ENCODE measurements at places on chromosomes 5 and 9.
A peak's percentile ranks its signal among the peaks of the same experiment; 100 is the strongest.

DNA sequence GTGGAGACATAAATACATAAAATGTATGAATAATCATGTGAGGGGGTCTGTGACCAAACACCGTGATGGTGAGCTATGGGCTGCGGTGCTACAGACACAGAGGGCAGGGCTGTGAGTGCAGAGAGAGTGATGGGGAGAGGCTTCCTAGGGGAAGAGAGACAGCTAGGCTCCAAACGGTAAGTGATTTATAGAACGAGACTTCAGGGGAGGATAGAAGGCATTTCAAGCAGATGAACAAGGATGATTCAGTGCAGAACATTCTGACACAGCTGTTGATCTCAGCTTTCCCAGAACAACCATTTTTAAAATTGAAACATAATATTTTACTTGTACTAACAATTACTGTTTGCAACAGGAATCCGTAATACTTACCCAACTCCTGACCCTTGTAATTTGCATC is 100.7 kb downstream of the GAS1 start:
- DNase-seq = no peak

GRCh38 chr9:17843236-17843635 is 264.4 kb downstream of the SH3GL2 start:
- no peak for DNase-seq

DNA sequence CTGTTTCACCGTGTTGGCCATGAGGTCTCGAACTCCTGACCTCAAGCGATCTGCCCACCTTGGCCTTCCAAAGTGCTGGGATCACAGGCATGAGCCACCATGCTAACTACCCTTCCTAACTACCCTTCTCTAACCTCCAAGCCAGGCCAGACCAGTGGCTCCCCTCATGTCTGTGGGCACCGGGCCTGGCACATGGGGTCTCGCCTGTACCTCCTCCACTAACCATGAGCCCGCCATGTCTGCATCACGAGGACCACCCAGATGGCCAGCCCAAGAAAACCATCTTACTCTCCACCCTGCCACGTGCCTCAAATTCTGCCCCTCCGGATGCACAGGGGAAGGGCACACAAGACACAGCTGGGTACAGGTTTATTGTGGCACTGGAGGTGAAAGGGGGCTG is 9.6 kb upstream of the DBN1 start:
- DNase-seq = no peak

GRCh38 chr9:16180546-16180945 is 627.7 kb downstream of the CCDC171 start:
- DNase-seq = no peak

DNA sequence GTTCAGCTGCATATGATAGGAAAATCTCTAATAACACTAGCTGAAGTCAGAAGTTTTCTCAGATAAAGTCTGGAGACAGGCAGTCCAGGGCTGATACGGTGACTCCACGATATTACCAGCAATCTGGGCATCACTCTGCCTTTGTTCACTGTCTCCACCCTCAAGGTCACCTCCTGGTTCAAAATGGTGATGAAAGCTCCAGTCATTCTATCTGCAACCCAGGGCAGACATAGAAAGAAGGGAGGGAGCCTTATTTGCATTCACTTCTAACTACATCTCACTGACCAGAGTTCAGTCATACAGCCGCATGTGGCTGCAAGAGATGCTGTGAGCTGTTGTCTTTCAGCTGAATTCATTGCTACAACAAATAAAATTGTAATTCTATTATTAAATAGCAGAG is 22.4 kb upstream of the GPR151 start:
- no peak for DNase-seq

GRCh38 chr5:107263387-107264018 is 407.2 kb downstream of the EFNA5 start:
- no peak for DNase-seq

GRCh38 chr9:22010866-22011625 is 1.9 kb upstream of the CDKN2B start:
- no peak for DNase-seq

DNA sequence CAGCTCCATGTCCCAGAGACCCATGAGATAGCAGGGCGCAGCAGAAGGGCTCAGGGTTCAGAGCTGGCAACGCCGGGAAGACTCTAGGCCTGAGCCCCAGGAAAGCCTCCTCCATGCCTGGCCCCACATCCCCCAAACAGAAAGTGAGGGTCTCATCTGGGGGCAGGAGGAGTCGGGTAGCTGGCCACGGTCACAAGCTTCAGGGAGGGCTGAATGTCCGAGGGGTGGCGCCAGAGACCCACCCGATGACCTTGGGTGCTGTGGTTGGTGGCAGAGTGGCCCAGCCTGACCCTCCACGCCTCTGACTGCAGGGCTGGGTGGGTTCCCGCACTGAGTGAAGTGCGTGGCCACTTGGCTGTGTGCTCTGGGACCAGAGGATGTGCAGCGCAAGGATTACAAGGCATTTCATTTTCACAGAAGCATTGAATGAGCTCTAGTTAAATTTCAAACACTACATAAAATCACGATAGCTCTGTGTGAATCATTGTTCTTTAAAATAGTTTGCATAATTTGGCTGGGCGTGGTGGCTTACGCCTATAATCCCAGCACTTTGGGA is 3.0 kb downstream of the C8G start:
- peak; percentile 30 for DNase-seq

- DNase-seq = no peak
Measured at GRCh38 chr5:118990582-118990981, 2.2 kb upstream of the DTWD2 start.

DNA sequence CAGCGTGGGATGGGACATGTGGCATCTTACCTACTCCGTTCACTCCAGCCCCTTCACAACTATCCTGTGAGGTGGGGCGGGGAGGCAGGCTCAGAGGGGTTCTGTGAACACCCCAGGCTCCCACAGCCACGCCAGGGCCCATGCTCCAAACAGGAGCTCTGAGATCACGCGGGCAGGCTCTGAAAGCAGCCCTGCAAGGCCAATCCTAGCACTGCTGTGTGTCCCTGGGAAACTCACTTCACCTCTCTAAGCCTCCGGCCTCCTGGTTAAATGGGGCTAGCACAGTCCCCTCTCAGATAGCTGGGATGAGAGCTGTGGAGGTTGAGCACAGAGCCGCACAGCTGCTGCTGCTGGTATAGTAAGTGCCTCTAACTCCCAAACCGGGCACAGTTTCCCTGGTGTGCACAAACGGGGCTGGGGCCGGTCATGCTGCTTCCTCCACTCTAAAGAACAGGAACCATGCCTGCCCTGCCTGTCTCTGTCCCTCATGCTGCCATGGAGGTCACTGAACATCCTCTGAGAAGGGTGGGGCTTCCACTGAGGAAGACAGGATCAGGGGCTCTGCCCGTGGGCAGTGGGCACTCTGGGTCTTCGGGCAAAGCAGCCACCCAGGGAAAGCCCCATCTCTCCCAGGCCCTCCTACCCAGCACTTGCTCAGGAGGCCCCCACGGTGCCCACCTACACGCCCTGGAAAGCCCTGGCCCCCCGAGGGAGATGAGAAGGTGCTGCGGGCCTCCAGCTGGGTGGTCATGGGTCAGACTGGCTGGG is 13.0 kb upstream of the ASS1 start:
- DNase-seq = no peak

DNA sequence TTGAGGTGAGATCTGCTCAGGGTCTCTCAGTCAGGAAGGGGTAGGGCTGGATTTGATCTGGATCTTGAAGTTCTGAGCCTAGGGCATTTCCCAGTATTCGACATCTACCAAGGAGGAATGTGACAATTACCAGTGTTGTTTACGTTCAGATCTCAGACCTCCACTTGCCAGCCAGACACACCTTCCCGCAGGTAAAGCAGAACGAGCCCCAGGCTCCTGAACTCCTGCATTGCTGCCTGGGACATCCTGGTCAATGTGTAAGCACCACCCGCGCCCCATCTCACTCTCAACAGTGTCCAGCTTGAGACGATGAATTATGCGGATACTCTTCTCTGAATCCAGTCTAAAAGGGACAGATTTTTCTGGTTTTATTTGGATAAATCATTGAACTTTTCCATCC is 56.7 kb upstream of the PTCH1 start:
- no peak for DNase-seq

DNA sequence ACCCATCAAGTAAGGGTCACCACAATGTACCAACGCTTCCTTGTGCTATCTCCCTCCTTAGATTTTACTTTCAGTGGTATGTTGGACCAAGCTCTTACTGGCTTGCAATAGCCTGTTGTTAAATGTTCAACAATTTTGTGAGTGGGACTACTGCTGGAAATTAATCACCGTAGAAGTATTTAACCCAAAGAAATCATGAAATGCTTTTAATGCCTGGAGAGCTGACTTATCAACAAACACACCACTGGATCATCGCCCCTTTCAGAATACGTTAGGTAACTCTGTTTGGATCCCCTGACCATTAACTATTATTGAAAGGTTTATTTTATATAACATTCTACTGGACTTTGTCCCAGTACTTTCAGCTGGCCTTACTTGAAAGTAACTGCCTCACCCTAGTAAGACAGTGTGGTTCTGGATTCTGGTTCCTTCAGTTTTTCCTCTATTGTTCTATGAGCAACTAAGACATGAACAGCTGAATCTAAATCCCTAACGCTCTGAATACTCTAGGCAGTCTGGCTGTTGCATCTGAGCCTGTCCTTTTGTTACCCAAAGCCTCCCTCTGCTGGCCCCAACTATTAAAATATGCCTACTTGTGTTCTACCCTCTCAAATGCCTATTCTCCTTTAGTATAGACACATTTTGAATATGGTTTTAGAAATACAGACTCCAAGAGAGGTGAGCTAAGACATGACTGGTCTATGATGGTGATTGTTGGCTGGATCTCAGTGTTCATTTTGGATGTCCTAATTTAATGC is 1203.4 kb upstream of the DMAC1 start:
- DNase-seq = peak; percentile 34

DNA sequence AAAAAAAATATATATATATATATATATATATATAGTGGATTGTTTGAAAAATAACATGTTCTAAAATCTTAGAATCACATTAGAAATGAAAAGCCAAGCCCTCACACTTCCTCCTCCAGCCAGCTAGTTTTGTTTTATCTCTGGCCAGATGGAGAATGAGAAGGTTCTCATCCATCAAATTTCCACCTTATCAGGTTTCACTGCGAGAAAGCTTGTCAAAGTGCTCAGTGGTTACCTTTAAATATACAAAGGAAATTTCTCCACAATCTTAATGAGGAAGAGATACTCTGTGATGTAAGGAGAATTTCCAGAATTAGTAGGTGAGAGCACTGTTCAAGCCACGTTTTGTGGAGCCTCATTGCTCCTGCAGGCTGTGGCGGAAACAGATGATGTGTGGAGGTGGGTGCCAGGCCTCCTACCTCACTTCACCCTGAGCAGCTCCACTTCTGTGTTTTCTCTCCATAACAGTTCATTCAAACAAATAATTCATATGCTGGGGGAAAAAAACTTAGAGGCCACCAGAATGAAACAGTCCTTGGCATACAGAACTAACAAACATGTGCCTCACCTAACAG is 71.9 kb downstream of the CDK5RAP2 start:
- DNase-seq = no peak

- DNase-seq = no peak
Measured at GRCh38 chr5:133063965-133064364, 12.2 kb downstream of the HSPA4 start.

DNA sequence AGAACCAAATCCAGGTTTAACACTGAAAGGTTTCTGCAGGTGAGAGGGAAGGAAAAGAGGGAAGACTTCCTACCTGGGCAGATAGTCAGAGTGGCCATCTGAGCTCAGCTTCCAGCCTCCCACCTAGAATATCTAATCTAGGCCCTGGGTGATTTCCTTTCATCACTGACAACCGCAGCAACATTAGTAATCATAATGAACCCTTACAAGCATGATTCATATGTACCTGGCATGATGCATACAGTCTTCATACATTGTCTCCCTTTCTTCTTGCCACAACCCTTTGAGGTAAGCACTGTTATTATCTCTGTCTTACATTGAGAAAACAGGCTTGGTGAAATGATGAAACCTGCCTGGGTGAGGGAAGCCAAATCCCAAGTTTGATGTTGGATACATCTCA is 13.5 kb downstream of the AFAP1L1 start:
- no peak for DNase-seq

DNA sequence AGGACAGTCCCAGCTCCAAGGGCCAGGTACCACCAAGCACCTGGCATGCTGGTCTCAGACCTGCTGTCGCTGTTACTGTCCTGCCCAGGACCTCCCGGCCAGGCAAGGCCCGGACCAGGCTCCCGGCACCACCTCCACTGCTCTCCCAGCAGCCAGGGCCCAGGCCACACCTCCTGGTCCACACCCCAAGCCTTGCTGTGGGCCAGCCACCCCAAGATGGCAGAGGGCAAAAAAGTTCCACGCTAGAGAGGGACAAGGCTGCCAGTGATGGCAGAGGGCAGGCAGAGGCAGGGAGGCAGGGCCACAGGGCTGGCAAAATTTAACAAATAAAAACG is 1.1 kb downstream of the DNLZ start:
- DNase-seq = no peak

GRCh38 chr5:9370256-9370655 is 175.6 kb downstream of the SEMA5A start:
- no peak for DNase-seq

- DNase-seq = no peak
Measured at GRCh38 chr5:150318613-150319483, 16.1 kb upstream of the ARSI start.

- DNase-seq = no peak
Measured at GRCh38 chr9:36148311-36149051, 11.9 kb downstream of the GLIPR2 start.

- no peak for DNase-seq
Measured at GRCh38 chr9:106023455-106023854, 329.1 kb downstream of the TMEM38B start.

DNA sequence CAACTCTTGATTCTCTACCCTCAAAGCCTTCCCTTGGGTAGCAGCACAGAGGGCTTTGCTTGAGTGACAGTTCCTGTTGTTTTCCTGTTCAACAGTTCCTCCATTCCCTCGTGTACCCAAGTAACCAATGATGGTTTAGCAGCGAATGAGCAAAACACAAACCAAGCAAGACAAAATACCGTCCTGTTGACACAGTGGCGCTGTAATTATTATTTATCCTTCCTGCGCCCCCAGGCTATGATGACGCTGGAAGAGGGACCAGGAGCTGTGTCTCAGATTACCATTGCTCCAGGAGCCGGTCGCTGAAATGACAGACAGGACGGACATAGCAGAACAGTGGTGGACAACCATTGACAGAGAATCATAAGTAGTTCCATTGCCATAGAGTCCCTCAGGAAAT is 154.8 kb downstream of the GADD45G start:
- peak; percentile 8 for DNase-seq

DNA sequence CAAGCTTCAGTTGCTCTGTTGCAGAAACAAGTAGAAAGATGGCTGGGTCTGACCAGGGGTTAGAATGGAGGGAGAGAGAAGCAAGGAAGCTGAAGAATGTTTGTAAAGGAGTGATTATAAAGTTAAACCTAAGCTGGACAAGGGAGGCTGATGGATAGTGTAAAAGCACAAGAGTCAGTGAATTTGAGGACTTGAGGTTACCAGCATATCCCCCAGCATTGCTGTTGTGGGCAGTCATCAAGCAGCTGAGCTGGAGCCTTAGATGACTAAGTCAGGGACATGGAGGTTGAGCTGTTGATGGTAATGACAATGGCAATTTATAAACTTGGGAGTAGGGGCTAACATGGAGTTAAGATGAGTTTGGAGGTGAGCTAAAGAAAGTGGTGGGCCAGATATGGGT is 131.5 kb downstream of the ERCC6L2 start:
- DNase-seq = no peak

GRCh38 chr5:18465833-18466681 is 831.8 kb downstream of the TAF11L14 start:
- DNase-seq = peak; percentile 66
